ENCODE measurements at places on chromosomes 4 and X.

- DNase-seq, result no peak
Observed at GRCh38 chr4:104519588-104519987, 24.9 kb upstream of the CXXC4 start.

GRCh38 chr4:77360451-77360850 lies 203.4 kb downstream of the CCNG2 start:
- DNase-seq, result no peak

- peak; percentile 60 for DNase-seq
Observed at GRCh38 chr4:80362578-80363181, 27.1 kb downstream of the CFAP299 start.

GRCh38 chrX:118971552-118971951 lies 2.9 kb upstream of the LONRF3 start:
- DNase-seq, result no peak
